ENCODE measurements at places on chromosomes 4 and X.

GRCh38 chr4:148059617-148060180, 327.8 kb downstream of the ARHGAP10 start:
- DNase-seq, result no peak

DNA sequence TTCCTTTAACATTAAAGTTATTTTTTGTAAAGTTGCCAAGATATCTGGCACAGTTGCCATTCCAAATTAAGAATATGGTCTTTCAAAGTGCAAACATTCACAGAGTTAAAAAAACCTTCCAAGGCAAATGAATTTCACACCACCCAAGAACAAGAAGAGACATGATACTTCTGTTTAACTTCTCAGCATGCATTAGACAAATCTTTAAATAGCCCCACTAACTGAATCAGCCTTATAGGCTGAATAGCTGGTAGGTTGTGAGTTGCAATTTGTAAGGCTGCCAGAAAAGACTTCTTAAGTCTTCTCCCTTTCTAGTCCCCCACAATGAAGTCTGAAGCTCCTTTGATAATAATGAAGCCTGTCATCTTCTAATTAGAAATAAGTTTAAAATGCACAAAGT, 95.6 kb downstream of the MAPK10 start:
- DNase-seq, result no peak

DNA sequence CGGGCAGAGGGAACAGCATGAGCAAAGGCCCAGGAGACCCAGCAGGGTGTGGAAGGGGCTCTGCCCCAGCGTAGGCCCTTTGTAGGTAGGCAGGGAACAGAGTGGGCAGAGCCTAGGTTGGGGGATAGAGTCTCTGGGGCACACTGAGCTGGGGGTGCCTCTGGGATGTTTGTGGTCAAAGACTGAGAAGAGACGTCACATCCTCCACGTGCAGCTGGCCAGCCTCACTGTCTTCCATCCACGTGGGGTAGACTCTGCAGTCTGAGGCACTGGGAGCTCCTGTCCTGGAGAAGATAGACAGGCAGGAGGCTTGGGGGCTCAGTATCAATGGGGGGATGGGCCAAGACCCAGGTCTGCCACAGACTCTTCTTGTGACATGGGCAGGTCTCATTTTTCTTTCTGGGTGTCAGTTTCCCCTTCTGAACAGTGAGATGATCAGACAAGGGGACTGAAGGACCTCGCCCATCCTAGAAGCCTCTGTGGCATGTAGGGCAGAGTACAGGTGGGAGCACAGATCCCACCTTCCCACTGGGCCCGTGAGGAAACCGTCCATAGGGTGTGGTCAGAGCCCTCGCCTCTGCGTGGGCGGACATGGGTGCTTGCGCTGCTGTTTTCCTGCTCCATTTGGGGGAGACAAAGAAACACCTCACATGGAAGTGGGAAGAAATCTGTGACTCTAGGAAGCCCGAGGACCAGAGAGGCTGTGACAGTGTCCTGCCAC, 22.9 kb downstream of the WFS1 start:
- no peak for DNase-seq

- no peak for DNase-seq
Measured at GRCh38 chrX:133444952-133445831, 29.9 kb upstream of the GPC4 start.

DNA sequence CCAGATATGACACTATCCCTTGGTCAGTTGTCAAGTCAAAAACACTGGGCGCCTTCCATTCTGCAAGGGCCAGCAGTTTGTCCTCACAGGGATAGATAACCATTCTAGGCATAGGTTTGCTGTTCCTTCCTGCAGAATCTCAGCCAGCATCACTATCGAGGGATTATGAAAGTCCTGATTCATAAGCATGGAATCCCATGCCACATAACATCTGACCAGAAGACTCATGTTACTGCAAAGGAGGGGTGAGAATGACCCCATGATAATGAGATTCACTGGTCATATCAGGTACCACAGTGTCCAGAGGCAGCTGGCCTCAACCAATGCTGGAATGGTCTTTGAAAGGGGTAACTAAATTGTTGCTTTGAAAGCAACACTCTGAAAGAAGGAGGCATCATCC, 84.7 kb downstream of the OTC start:
- DNase-seq, result no peak

DNA sequence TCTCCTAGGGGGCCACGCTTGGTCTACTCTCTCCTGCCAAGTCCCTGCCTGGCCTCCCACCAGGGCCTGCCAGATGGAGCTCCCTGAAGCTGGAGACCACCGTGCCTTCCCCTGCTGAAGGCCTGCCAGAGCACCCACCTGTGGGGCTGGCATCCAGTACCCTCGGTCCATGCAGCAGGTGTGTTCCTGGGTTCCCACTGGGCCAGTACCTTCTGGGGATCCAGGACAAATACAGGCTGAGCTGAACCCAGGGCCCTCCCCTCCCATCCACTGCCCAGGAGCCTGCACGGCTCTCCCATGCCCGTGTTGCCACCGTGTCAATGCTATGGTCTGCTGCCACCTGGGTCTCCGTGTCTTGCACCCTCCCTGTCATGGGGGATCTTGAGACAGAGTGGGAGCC, 68.8 kb downstream of the ABLIM2 start:
- no peak for DNase-seq

GRCh38 chr4:13348216-13348615, 135.9 kb downstream of the RAB28 start:
- no peak for DNase-seq

DNA sequence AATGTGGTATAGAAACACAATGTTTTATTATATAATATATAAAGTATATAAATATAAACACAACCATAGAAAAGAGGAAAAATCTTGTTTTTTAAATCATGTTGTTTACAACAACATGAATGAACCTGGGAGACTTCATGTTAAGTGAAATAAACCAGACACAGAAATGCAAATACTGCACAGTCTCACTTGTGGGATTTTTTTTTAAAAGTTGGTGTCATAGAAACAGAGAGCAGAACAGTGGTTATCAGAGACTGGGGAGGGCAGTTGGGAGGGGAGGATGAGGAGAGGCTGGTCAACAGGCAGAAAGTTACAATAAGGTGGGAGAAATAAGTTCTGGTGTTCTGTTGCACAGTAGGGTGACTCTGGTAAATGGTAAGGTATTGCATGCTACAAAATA, 57.1 kb downstream of the FREM3 start:
- DNase-seq, result no peak

DNA sequence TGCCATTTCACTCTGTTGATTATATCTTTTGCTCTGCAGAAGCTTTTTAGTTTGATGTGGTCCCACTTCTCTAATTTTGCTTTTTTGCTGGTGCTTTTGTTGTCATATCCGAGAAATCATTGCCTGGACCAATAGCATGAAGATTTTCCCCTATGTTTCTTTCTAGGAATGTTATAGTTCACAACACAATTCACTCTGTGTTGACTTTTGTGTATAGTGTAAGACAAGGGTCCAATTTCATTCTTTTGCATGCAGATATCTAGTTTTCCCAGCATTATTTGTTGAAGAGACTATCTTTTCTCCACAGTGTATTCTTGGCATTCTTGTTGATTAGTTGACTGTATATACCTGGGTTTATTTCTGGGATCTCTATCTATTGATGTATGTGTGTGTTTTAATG, 8.3 kb upstream of the CPE start:
- DNase-seq, result no peak

DNA sequence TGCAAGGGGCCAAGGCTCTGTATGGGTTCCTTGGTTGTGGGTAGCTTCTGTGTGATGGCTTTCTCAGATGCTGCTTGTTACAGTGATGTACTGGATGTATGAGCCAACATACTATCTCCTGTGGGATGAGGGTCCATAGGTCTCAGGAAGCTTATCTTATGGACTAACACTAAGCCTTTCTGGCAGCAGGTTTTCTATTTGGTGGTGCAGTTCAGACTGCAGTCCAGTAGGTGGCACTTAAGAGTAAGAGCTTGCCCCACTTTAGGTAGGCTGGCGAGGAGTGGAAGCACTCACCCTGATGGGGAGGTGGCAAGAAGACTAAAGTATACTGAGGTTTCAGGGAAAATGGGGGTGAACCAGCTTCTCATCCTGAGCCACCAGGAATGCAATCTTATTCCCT, 306.7 kb upstream of the MAOA start:
- DNase-seq, result peak; percentile 27

DNA sequence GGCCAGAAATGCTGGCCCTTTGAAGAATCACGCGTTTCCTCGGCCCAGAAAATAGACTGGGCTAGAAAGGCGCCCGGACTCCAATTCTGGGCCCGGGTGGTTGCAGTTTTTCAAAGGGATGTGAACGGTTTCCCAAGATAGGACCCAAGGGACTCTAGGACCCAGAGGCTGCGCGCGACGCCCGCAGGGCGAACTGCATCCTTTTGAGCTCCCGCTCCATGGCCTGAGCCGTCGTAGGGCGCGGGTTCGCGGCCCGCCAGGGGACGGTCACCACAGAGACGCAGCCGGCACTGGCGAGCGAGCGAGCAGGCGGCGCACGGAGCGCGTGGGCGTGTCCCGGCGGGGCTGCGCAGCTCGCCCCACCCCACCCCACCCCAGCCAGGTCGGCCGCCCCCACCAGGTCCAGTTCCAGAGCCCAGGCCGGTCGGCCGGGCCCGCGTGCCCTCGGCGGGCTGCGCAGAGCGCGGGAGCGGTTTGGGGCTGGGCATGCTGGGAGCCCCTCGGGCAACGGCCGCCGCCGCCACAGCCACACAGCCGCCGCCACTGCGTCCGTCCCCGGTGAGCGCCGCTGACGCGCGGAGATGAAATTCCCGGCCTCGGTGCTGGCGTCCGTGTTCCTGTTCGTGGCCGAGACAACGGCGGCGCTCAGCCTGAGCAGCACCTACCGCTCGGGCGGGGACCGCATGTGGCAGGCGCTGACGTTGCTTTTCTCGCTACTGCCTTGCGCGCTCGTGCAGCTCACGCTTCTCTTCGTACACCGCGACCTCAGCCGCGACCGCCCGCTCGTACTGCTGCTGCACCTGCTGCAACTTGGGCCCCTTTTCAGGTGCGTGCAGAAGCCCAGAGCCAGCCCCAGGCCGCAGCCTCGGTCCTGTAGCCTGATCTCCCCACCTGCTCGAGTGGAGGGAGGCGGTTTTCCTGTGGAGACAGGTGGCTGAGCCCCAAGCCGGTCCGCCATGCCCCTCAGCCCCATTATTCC, at the start of gene XK:
XK (plus strand) TSS at position 411 of the 979 bp plus-strand sequence; CDS start at position 582, 171 bp downstream.
- DNase-seq, result peak; percentile 19

GRCh38 chrX:116449156-116449555, 12.8 kb downstream of the SLC6A14 start:
- no peak for DNase-seq

GRCh38 chr4:124177647-124178425, 534.7 kb downstream of the ANKRD50 start:
- DNase-seq, result no peak

DNA sequence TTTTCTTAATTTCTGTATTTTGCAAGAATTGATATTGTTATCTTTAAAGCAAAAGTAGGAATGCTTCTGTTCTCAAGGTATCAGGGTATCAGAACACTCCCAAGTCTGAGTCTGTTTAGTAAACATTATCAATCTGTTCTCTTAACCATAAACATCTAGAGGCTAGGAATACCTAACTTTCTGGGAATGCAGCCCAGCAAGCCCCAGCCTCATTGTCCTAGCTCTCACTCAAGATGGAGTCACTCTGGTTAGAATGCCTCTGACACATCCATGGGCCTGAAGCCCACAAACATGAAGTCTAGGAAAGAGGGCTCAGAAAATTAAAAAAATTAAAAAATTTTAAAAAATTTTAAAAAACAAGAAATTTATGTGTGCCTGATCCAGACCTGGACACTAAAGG, 315.1 kb upstream of the DKK2 start:
- DNase-seq, result no peak

DNA sequence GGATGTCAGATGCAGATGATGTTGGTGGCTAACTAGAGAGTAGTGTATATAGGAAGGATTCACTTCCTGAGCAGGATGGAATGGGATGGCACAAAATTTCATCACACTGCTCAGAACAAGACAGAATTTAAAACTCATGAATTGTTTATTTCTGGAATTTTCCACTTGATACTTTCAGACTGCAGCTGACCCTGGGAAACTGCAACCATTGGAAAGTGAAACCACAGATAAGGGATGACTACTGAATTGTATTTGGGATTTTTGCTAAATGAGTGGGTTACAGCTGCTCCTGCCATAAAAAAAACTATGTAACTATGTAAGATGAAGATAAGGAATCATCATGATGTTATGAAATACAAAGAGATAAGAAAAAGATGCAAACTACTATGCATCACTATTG, 51.4 kb downstream of the NPY5R start:
- DNase-seq, result no peak

Measured in stimulated activated CD4-positive, alpha-beta T cell treated with anti-CD3 and anti-CD28 coated beads, Interleukin-15, amount 100 ng/mL, for 48 hours (primary cell).